ENCODE measurements at places on chromosomes 7 and 10.

DNA sequence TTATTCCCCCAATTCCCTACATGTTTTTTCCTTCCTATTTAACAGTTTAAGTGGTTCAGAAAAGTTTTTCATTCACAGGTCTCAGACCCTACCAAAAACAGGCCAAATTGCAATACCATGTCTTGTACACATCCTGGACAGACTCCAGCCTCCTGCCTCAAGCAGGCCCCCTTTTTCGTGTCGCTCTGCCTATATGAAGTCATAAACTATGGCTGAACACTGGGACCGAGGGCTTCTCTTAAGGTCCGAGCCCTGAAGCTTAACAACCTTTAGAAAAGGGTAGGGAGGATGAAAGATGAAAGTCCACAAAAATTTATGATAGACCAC, 1.4 kb downstream of the FBXW4 start:
- DNase-seq, result no peak

GRCh38 chr7:73717025-73717807, 2.3 kb downstream of the STX1A start:
- DNase-seq, result no peak

- no peak for DNase-seq
Measured at GRCh38 chr7:72020311-72020710, 391.8 kb downstream of the CALN1 start.

- DNase-seq, result peak; percentile 66
Measured at GRCh38 chr7:44587843-44588711, 6.0 kb upstream of the TMED4 start.

All from activated T-cell treated with anti-CD3 and anti-CD28 coated beads for 4 hours (primary cell).